ENCODE measurements at places on chromosomes 2 and 18.

DNA sequence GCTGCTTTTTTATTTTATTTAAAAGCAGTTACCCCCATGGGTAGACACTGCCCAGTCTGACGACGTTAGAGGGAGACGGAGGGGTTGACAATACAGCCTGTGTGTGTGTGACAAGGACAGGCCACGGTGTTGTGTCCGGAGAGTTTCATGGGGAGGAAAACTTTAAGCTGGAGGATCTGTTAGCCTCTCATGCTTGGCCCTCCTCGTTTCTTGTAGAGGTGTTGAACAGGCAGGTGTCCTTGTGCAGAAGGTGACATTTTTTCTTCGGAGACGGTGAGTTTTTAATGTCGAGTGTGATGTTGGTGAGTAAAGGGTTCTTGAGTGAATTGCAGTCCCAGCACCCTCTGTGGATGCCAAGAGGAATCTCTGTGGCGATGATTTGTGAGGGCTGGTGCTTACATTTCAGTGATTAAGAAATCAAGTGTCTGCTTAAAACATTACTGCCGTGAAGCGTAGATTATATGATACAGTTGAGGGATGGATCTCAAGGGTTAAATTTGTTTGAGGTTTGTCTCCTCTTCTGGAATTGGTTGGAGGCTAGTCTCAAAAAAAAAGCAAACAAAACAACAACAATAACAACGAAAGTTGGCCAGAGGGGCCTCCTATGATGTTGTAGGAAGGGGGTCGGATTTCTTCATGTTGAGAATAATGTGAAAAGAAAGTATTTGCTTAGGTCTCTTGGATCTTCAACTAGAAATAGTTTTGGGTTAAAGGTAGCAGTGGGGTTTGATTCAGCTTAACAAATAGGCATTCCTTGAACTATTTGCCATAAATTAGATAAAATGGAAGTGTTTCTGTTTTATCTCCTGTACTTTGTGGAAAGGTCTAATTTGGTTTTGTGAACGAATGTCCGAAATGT lies 1.6 kb downstream of the NCOA1 start:
- DNase-seq: peak; percentile 27

DNA sequence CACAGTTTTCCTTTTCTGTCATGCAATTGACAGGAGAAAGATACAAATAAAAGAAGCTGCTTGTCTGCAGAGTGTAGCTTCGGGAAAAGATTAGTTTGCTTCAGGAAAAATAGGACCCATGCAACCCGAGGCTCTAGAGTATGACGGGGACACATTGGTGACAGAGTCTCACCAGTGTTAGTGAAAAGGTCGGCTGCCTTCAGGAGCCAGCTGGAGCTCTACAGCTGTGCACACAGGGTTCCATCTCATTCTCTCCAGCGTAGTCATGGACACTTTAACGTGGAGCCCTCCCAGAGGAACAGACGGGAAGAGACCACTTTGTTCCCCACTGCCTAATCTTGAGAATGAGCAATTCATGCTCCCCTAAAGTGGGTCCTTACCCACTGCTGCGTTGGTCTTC lies 42.9 kb downstream of the FECH start:
- DNase-seq: no peak

DNA sequence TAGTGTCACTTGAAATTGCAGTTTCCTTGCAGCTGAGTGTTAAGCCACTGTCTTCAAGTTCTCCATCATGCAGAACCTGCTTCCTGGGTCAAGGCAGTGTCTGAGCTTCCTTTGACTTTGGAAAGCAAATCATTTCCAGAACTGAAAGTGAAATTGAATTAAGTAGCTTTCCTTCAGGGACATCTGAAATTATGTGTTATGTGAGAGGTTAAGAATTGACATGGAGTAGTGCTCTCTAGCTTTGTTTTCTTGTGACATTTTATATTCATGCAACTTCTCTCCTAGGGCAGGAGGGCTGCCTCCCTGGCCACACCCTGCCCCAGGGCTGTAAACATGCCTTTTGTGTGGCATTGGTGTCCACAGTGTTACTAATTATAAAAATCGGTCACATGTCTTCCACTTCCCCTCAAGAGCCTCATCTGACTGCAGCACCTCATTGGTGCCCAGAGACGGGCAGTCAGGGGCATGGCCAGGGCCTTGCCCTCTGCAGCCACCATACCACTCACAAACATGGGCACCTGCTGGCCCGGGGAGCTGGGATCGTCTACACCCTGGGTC lies 14.4 kb downstream of the RAB12 start:
- DNase-seq: peak; percentile 69

DNA sequence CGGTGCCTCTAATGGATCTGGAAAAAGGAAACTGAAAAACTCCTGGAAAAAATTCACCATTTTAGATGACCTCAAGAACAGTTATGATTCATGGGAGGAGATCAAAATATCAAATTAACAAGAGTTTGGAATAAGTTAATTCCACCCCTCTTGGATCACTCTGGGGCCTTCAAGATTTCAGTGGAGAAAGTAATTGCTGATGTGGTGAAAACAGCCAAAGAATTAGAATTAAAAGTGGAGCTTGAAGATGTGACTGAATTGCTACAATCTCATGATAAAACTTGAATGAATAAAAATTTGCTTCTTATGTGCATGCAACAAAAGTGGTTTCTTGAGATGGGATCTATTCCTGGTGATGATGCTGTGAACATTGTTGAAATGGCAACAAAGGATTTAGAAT lies 974.4 kb upstream of the GYPC start:
- DNase-seq: no peak

GRCh38 chr2:236338495-236339184 lies 74.4 kb upstream of the ASB18 start:
- peak; percentile 42 for DNase-seq

DNA sequence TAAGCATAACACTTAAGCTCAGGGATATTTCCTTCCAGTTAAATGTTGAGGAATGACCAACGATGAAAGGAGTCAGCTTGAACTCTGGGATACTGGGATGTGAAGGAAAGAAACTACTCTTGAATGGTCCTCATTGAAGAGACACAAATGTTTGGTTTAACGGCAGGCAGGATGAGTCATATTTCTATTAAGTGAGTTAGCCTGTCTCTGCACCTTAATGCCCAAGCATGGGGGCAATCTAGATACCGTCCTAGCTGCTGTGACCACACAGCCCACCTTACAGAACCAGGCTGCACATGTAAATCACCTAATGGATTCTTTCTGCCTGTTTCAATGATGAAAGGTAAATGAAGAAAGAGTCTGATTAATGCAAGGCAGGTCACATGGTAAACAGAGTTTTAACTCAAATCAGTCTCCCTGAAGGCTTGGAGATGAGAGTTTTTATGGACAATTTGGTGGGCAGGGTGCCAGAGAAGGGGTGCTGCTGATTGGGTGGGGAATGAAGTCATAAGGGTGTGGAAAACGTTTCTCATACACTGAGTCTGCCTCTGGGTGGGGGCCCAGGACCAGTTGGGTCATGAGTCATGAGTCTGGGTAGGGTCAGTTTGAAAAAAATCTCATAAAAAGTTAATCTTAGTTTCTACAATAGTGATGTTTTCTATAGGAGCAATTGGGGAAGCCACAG lies 144.6 kb upstream of the MMADHC start:
- DNase-seq: peak; percentile 79

DNA sequence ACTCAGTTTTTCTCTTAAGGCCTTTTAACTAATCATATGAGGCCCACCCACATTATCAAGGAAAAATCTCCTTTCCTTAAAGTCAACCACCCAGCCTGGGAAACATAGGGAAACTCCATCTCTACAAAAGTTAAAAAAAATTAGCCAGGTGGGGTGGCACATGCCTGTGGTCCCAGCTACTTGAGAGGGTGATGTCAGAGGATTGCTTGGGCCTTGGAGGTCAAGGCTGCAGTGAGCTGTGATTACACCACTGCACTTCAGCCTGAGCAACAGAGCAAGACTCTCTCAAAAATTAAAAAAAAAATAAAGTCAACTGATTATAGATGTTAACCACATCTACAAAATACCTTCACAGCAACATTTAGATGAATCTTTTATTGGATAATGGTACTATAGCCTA lies 5.8 kb downstream of the DPYSL5 start:
- peak; percentile 16 for DNase-seq

Measured in kidney tubule cell (primary cell).